MG63 (cell line): ENCODE measurements at places on chromosomes 2 and 18. TPM values are rescaled to one million over a fixed set of nuclear protein-coding genes. Genes with fewer than 3 reads are reported as not detected.

The KIAA2012 gene
- not detected in 2 replicates for total RNA-seq

The SLC14A1 gene
- total RNA-seq: 35.8 and 40.0 TPM in 2 replicates

- no peak for DNase-seq
Observed at GRCh38 chr18:4248686-4249085, 206.4 kb downstream of the DLGAP1 start.

- DNase-seq: no peak
Observed at GRCh38 chr2:43717322-43717721, 41.1 kb upstream of the C1GALT1C1L start.

- DNase-seq: no peak
Observed at GRCh38 chr2:94877129-94877528, 5.9 kb downstream of the TEKT4 start.

- peak; percentile 65 for DNase-seq
Observed at GRCh38 chr2:29322011-29322410, 206.8 kb downstream of the CLIP4 start.

DNA sequence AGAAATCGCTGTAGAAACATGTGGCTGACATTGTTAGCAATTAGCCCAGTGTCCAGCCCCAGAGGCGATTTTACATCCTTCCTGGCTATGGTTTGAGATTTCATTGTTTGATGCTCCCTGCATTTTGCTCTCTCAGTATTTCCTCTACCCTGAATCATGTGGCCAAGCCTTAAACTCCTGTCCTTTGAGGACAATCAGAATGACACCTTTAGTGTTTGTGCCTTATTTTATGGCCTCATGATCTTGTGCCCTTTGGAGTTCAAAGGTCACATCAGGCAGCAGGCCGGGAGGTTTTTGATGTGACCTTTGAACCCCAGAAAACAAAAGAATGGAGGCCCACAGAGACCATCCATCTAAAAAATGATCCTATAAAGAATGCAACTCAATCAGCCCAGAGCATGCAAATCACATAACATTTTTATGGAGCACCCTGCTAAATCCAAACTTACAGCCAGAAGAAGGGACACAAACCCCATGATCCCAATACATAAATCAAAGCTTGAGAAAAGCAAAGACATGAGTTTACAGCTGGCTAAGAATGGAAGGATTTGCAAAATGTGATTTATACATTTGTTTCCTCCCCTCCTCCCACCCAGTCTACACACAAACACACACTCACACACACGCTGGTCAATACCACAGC lies 52.5 kb downstream of the FECH start:
- no peak for DNase-seq

DNA sequence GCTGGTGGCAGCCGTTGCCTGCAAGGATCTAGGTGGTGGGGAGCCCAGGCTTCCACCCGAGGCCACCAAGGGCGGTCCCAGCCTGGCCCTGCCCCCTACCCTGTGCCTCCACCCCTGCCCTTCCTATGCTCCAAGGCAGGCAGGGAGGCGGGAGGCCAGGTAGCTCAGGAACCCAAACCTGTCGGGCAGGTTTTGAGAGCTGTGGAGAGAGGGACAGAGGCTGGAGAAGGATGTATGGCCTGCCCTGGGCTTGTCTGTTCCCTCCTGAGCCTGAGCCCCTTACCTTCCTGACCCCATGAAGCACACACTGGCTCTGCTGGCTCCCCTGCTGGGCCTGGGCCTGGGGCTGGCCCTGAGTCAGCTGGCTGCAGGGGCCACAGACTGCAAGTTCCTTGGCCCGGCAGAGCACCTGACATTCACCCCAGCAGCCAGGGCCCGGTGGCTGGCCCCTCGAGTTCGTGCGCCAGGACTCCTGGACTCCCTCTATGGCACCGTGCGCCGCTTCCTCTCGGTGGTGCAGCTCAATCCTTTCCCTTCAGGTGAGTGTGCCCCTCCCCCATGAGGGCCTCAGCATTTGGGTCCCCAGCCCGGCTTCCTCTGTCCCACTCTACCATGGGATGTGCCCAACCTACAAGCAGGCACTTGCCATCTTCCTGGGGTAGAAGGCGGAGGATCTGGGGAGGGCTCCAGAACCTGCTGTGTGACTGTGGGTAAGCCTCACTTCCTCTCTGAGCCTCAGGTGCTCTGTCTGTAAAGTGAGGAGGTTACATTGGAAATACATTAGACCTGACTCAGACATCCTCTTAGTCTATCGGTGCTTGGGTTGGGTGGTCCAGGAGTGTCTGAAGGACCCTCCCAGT lies at the start of gene PROM2:
PROM2 (plus strand) TSS at position 159 of the 860 bp plus-strand sequence; CDS start at position 296, 137 bp downstream.
- no peak for DNase-seq

DNA sequence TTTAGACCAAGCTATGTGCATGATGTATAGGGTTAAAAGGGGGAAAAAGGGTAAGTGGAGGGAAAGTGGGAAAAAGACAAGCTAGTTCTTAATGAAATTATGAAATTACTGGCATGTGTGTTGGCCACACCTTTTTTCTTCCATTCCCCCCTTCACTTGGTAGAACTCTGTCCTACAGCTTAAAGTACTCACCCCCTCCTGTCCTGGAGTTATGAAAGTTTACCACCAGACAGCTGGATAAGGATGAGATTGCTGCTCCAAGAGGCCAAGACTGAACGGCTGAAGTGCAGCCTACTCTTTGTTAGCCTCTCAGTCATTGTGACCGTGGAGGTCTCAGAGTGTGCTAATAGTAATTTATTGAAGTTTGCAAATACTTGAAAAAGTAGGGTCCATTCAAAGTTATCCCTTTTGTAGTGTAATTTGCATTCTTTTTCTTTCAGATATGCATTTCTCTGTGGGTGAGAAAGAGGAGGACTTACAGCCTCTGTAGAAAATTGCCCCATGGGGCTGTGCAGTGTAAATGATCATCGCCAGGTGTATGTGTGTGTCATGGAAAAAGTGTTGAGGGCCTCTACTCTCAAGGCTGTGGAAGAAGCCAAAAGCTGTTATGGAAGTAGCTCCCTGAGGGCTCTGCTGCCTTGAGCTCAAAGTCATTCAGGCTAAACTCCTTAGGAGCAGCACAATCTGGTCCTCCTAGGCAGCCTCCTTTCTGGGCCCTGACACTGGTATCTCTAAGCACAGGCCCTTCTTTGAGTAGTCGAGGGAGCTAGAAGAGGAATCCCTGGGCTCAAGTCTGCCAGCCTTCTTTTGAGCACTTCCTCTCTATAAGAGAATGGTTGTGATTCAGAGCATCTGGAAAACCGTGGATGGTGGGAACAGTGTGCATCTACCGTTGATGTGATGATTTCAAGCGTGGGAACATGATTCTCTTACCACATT lies 46.2 kb downstream of the LHCGR start:
- no peak for DNase-seq
